ENCODE measurements at places on chromosomes 5 and 9.

- no peak for DNase-seq
These were observed 287.5 kb downstream of the SMARCA2 start for GRCh38 chr9:2302606-2303005.

GRCh38 chr9:126631254-126631653, 17.5 kb downstream of the LMX1B start:
- no peak for DNase-seq

GRCh38 chr5:117027384-117027783, 452.8 kb upstream of the SEMA6A start:
- no peak for DNase-seq

DNA sequence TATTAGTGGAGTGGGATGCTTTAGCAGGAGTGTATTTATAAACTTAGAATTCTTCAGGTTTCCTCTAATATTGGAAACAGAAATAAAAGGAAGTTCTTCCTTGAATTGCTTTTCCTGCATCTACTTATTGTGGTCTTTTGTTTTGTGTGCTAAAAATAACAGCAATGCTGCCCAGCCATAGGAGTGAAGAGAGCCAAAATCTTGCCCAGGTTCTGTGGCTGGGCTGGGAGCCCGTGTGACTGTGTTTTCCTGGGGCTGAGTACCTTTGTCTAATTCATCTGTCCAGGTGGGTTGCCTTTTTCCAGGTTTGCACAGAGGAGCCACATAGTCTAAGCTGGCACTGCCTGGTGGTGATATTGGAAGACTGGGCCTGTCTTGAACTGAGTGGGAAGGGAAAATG, 179.7 kb upstream of the ADAMTSL1 start:
- DNase-seq, result no peak

DNA sequence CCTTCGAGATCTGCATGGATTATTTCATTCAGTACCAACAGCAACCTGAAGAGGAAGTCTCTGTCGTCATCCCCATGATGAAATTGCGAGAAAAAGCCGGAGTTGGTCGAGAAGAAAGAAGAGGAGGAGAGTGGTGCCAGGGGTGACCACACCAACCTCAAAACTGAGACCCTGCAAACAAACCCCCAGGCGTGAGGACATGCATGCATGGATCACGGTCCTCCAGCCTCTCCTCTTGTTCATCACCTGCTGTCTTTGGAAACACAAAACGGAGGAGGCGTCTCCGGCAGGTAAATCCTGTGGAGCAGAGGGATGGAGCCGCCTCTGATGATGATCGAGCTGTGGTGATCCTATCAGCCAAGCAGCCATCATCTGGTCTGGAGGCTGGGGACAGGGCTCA, 114.4 kb upstream of the IRX2 start:
- no peak for DNase-seq

DNA sequence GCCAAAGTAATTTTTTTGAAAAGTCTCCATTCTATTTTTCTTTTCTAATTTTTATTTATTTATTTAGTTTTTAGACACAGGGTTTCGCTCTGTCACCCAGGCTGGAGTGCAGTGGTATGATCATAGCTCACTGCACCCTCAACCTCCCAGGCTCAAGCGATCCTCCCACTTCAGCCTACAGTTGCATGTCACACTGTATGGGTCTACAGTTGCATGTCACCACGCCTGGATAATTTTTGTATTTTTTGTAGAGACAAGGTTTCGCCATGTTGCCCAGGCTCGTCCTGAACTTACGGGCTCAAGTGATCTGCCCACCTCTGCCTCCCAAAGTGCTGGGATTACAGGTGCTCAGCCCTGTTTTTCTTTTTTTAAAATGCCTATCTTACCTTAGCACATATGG, 10.7 kb downstream of the FANCC start:
- no peak for DNase-seq

Measured in GM12892 (cell line).